ENCODE measurements at places on chromosomes 6 and 20.

GRCh38 chr20:22403022-22403631 lies 181.2 kb downstream of the FOXA2 start:
- DNase-seq, result no peak

DNA sequence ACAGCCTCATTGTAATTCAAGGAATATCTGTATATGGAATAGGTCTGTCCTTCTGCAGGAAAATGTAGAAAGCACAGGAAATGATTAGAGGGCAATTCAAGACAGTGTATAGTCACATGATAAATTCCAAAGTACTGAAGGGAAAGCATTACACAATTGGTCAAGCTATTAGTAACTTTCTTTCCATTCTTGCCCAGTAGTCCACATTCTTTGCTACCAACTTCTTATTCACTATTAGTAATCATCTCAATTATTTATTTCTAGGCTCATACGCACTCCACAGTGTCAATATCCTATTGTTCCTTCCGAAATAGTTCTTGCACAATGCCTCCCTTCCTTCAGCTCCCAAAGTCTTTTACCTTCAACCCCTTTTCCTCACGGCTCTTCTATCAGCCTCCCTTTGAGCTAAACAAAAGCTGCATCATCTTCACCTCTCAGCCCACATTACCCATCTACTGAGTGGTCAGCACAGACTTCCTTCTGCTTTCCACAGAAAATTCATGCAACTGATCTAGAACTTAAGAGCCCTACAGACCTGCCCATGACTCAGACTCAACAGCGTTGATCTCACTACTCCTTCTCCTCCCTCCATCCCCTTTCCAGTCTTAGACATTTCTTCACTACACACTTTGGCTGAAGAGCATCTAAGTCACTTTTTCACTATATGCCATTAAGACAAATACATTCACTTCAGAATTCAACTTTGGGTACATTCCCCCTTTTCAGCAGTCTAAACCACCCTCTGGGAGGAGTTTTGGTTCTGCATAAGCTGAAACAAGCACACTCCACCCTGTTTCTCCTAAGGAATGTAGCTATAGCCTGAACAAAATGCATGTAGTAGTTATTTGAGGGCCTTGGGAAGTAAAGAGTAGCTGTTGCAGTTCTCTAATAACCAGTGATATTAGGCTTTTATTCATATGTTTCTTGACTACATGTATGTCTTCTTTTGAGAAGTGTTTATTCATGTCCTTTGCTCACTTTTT lies 157.9 kb downstream of the KIF16B start:
- DNase-seq, result no peak

- no peak for DNase-seq
Measured at GRCh38 chr20:56316051-56316450, 42.7 kb upstream of the FAM210B start.

- no peak for DNase-seq
Measured at GRCh38 chr6:40586369-40587201, 579 bp downstream of the LRFN2 start.

- DNase-seq, result no peak
Measured at GRCh38 chr6:149963212-149963461, 606 bp upstream of the ULBP1 start.

- no peak for DNase-seq
Measured at GRCh38 chr20:19659448-19659847, 98.6 kb upstream of the RIN2 start.

DNA sequence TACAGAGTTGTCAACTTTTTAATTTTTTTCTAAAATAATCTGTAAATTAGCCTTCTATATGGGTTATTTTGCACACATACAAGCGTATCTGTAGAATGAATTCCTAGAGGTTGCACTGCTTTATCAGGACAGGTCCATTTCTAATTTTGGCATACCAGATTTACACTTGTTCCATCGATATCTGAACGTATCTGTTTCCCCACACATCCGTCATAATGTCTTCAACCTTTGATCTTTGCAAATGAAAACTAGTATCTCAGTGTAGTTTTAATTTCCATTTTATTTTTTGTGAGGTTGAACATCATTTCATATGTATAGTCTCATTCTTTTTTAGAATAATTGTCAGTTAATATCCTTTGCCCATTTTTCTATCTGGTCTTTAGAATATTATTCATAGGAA lies 22.7 kb downstream of the SENP6 start:
- DNase-seq, result no peak

GRCh38 chr6:119035459-119035858 lies 43.0 kb downstream of the FAM184A start:
- no peak for DNase-seq

DNA sequence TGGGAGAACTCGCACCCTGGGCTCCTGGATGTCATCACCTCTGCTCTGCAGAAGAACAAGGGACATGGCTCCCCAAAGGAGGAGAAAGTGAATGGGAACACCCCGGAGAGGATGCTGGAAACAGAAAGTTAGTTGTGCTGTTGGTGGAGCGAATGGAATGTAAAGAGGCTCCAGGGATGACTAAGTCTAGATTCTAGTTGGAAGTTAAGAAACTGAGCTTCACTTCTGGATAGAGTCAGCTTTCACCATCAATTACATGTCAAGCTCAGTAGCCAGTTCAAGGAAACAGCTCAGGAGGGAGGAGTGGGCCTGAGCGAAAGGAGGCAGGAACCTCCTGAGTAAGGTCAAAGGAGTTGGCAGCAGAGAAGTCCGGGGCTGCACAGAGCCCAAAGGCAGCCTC lies 132.1 kb upstream of the ARID1B start:
- DNase-seq, result no peak

DNA sequence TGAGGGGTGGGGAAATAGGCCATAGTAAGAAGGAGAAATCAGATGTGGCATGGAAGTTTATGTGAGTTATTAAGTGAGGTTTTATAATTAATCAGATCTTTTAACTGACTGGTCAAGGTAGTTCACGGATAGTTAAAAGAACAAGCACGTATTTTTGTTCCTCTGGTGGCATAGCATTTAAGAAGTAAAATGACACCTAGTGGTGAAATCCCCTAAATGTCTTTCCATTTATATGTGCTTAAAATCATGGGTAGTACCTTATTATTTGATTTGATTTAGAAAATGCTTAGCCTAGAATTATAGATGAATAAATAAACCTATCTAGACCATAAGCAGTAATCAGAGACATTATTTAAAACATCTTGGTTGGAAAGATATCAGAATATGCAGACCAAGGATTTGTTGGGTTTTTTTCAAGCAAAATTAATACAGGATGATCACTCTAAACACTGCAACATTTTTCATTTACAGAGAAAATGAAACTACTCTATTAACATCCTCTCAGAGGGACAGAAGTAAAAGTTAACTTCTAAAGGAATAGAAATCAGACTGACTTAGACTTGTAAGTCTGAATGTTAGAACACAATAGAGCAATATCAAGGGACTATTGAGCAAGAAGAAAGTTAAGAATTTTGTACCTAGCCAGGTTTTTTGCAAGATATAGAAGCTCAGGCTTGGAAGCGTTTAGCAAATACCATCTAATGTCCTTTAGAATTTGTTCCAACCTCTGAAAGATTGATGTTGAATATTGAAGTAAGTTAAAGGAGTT lies 81.1 kb downstream of the STXBP5 start:
- DNase-seq, result no peak
